ENCODE measurements at places on chromosomes 12 and 14. TPM values are rescaled to one million over a fixed set of nuclear protein-coding genes. Genes with fewer than 3 reads are reported as not detected.

The PIWIL1 gene
- total RNA-seq: 0.74 TPM

The BHLHE41 gene
- total RNA-seq: 2.8 TPM

The ERP27 gene
- total RNA-seq: not detected

The OTX2 gene
- total RNA-seq: 128 TPM

The GALNT16 gene
- 2.7 TPM for total RNA-seq

The RNF31 gene
- 89.7 TPM for total RNA-seq

The LPAR5 gene
- total RNA-seq: 0.03 TPM

All from G401 (cell line).